Calu3 (cell line): ENCODE measurements at places on chromosomes 16 and 17.

GRCh38 chr16:67165121-67166078 lies 855 bp downstream of the HSF4 start:
- H3K27ac ChIP-seq = no peak overlapping the region
- no peak overlapping the region for H3K4me3 ChIP-seq
- no peaks in the 10 kb centered on the region for H3K27me3 ChIP-seq
- H3K4me1 ChIP-seq = peaks cover 8% of the 10 kb centered on the region
- peaks cover 43% of the 10 kb centered on the region for H3K36me3 ChIP-seq

- peaks cover 85% of the 10 kb centered on the region for H3K27me3 ChIP-seq
- H3K27ac ChIP-seq = no peak overlapping the region
These were observed 393.0 kb downstream of the CA10 start for GRCh38 chr17:51765282-51766135.

DNA sequence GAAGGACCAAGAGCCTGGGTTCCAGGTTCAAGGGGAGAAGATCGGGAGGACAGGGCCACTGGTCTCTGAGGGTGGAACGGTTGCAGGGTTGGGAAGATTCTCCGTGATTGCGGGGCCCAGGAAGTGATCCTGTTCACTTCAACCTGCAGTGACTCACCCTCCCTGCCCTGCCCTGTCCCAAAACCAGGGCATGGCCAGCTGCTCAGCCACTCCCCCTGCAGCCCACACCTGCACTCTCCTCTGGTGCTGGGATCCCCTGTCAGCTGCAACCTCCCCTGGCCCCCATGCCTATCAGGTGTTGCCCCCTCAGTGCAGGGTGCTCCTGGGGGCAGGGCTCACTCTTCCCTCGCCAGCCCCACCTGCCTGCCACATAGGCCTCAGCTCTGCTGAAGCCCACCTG lies 1.1 kb downstream of the RUNDC3A start:
- no peak overlapping the region for H3K27ac ChIP-seq
- H3K27me3 ChIP-seq = peaks cover 90% of the 10 kb centered on the region
- H3K4me1 ChIP-seq = peaks cover 11% of the 10 kb centered on the region
- peaks cover 15% of the 10 kb centered on the region for H3K36me3 ChIP-seq
- H3K4me3 ChIP-seq = no peak overlapping the region

DNA sequence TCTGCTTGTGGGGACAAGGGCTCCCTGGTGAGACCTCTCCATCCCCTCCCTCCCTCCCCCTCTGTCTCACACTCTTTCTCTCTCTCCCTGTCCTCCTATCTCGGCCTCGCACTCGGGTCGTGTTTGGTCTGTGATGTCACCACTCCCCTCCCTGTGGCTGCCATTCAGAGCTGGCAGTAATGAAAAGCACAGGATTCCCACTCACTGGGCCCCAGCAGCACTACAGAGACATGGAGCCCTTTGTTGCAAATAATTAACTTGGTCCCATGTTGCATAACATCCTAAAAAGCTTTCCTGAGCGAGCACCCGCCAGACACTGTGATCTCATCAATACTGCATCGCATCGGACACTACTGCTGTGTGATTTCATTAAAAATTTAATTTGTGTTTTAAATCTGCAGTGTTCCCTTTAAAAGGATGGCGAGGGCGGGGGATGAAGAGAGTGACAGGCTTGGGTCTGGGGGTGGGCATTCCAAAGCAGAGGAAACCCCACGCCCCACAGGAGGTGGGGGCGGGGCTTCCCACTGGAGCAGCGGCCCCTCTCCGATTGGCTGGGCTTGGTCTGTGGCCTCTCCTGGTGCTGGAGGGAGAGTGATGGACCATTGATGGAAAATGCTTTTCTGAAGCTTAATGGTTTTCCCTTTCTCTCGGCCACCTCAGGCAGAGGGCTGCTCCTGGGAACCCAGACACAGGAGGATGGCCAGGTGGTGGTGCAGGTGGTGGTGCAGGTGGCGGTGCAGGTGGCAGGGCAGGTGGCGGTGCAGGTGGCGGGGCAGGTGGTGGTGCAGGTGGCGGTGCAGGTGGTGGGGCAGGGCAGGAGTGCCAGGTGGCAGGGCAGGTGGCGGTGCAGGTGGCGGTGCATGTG lies 15.3 kb upstream of the NPTX1 start:
- peaks cover 71% of the 10 kb centered on the region for H3K27me3 ChIP-seq
- H3K4me1 ChIP-seq = peaks cover 8% of the 10 kb centered on the region
- no peak for DNase-seq
- no peak overlapping the region for H3K4me3 ChIP-seq
- H3K36me3 ChIP-seq = no peaks in the 10 kb centered on the region

- no peak overlapping the region for H3K4me3 ChIP-seq
- no peak for DNase-seq
- H3K4me1 ChIP-seq = no peaks in the 10 kb centered on the region
- H3K27me3 ChIP-seq = peaks cover 100% of the 10 kb centered on the region
These were observed 154.6 kb upstream of the CIBAR2 start for GRCh38 chr16:85266857-85267256.
